CD4-positive, alpha-beta T cell treated with Interleukin-2 at 100 ng/mL for 4 hours (primary cell): ENCODE measurements at places on chromosomes 4 and X.
A peak's percentile ranks its signal among the peaks of the same experiment; 100 is the strongest.

GRCh38 chr4:124515591-124515990, 196.9 kb downstream of the ANKRD50 start:
- DNase-seq = no peak

GRCh38 chr4:188147176-188147575, 7.9 kb downstream of the TRIML1 start:
- no peak for DNase-seq

DNA sequence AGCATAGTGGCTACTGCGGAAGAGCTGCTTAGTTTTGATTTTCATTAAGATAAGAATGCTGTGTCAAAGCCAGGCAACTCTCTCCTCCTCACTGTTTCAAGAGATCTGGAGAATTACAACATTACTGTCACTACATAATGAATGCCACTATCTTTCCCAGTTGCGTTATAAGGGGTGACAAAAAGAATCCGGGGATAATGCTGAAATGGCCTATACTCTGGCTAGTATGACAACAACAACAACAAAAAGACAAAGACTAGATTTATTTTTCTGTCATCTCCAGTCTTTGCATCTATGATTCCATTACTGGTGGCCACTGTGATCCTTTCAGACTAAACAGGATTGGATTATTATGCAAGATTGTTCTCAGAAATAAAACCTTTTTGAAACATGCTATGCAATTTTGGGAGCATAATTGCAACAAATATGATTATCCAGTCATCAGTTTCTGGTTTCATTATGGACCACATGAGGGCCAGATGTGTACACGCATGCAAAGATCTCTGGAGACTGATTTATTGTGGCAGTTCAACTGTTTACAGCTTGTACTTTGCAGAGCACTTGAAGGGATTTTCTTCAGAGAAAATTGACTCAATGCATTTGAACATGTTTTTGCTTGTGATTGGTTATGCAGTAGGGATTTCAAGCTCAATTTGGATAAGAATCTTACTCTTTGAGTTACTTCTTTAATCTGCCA, 31.1 kb upstream of the SPANXB1 start:
- no peak for DNase-seq

- DNase-seq = no peak
These were observed 46.0 kb upstream of the MAN2B2 start for GRCh38 chr4:6529021-6529420.

DNA sequence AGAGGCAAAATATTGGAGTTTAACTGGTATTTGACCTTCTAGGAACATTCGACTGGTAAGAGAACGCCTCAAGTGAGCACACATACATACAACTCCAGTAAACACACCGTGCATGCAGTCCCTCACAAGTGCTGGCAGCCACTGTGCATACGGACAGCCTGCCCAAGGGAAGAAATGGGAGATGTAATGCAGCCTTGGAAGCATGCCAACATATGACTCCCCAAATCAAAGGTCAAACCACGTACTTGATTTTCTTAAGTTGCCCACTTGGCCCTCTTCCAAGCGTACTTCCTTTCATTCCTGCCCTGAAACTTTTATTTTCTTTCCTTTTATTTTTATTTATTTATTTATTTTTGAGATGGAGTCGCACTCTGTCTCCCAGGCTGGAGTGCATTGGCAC, 206.6 kb downstream of the SPRY1 start:
- DNase-seq = no peak

- no peak for DNase-seq
These were observed 15.3 kb downstream of the KDR start for GRCh38 chr4:55110131-55110530.

DNA sequence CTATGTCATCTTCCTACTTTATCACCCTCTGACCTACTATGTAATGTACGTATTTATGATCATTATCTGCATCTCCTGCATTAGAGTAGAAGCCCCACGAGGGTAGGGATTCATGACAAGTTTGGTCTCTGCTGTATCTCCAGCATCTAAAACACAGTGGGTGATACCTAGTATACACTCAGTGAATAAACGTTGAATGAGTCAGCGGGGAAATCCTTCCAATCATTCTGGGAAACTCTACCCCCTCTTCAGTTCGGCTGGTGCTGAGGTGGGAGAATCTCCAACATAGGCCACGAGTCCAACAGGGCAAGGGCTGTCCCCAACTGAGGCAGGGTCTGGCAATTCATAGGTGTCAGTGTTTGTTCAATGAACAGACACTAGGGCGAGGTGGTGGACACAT, 74.4 kb upstream of the EFNB1 start:
- no peak for DNase-seq

- DNase-seq = no peak
These were observed 3.3 kb downstream of the COQ2 start for GRCh38 chr4:83281307-83281706.

DNA sequence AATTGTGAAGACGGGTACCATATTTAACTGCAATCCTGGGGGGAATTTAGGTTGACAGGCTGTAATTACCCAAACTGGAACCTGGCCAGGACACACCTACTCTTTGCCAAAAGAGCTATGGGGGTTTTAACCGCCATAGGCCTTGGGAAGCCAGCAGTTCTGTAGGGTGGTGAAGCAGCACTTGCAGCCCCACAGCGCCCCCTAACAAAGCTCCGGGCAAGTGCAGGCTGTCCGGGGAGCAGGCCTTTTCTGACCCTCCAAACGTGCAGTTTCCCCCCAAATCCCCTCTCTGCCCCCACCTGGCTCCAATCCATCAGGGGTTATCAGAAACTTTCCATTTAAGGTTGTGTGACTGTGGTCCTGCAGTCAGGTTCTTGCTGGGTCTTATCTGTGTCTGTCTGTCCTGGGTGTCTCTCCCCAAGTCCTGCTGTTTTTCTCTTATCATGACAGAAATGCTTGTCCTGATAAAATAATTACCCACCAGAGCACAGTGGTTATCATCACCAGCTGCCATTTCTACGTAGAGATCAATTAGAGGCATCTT, 350.9 kb downstream of the MID1IP1 start:
- DNase-seq = peak; percentile 6

GRCh38 chr4:132504438-132504837, 644.7 kb upstream of the PCDH10 start:
- DNase-seq = no peak

- no peak for DNase-seq
These were observed 10.9 kb downstream of the GPAT3 start for GRCh38 chr4:83546786-83547185.

- no peak for DNase-seq
These were observed 6.4 kb upstream of the UBA1 start for GRCh38 chrX:47187106-47187677.

DNA sequence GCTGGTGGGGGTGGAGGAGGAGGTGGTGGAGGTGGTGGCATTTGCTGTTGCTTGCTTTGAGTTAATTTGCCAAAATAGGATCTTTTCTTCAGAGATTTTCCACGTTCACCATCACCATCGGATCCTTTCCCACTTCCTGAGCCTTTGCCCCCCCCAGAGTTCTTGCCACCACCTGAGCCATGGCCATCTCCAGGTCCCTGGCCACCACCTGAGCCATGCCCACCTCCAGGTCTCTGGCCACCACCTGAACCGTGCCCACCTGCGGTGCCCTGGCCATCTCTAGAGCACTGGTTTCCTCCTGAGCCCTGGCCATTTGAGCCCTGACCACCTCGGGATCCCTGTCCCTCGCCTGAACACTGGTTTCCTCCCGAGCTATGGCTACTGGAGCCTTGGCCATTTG, 1.9 kb downstream of the IRS4 start:
- no peak for DNase-seq

DNA sequence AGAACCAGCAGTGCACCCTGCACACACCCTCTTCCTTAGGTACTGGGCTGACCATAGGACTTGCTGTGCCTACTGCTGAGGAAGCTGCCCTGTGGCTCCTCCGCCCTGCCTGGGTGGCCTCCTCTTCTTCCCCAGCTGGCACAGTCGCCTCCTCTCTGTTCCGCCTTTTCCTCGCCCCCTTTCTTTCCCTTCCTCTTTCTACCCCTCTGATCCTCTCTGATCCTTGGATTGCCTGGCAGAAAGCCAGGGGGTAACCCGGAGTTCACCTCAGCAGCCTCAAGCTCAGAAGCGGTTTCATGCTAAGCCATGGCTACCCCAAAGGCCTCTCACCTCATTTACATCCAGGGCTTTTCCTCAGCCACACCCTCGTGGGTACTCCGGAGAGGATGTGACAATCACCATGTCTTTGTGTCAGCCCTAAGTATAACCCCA, 136.2 kb downstream of the SMIM20 start:
- DNase-seq = no peak

DNA sequence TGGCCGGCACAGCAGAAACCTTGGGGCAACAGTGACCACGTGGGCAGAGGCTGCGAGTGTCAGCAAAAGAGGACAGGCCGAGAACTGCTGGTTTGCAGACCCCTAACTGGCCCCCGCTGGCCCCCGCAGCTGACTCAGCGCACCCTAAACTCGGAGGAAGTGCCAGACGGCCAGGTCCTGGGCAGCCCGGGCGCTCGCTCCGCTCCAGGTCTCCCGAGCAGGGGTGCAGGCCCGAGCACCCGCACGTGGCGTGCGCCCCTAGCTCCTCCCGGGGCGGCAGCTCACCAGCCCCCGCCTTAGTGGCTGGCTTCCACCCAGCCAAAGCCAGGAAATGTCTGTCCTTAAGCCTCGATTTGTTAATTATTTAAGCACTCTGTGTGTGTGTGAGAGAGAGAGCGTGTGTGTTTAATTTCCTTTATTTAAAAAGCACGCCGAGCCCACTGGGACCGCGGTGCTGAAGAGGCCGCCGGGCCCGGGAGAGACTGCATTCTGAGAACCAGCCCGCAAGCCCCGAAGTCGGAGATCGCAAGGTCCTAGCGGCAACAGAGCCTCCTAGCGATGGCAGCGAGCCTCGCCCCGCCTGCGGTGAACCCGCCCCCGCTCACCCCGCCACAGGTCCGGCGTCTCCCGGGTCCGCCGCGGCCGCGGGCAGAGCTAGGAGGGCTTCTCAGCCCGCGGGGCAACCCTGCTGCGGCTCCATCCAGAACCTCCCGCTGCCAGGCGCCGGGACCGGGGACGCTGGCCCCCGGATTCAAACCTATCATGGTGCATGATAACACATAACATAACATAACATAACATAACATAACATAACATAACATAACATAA, 45.9 kb upstream of the CDKN2AIP start:
- DNase-seq = peak; percentile 62

DNA sequence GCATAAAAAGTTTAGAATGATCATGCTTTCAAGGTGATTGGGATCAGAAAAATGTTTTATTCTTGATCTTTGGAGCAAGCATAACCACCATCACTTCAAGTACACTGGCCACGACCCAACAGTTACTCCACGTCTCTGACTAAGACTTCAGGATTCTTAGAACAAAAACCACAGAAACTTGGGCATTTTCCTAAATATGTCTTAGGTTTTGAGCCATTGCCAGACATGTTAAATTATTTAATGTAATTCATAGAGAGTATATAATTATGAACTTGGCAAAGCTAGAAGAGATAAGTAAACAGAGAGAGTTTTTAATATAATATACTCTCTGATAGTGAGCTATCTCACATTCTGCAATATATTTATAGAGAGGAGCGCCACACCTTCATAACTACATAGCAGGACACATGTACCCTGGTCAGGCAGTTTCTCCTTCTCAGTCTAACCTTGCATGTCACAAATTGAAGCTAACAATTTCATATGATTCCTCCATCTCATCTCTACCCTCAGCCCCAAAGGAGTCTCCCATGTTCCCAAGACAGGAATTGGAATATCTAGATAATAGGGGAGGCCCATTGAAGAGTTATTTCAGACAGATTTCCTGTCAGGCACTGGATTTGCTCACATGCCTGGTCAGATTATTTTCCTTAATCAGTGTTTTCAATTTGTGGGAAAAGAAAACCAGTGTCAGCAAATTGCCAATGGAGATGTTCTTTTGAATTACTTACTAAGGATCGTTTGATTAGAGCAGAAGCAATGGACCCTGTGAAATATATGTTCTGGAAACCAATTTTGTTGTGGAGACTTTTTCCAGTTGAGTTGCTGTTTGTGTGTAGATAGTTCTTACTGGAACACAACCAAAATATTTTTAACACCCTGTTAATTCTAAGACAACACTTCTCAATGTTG, 61.7 kb upstream of the GUCY1A1 start:
- no peak for DNase-seq

GRCh38 chr4:106628586-106629267, 260.1 kb upstream of the GIMD1 start:
- DNase-seq = no peak

DNA sequence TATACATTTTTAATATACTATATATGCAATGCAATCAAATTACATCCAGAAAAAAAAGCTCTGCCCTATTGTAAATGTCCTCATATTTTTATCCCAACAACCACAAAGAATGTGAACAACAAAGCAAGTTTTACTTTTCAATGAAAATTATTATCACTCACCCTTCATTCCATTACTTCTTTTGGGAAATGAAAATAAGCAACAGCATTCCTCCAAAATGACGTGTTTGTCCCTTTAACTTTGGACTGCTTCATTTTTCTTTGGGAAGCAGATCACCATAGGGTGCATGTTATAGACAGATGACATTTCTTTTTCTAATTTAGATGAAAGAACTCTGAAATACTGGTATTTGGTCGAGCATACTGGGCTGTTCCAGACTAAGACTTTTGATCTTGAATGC, 667.1 kb upstream of the BOD1L1 start:
- no peak for DNase-seq

DNA sequence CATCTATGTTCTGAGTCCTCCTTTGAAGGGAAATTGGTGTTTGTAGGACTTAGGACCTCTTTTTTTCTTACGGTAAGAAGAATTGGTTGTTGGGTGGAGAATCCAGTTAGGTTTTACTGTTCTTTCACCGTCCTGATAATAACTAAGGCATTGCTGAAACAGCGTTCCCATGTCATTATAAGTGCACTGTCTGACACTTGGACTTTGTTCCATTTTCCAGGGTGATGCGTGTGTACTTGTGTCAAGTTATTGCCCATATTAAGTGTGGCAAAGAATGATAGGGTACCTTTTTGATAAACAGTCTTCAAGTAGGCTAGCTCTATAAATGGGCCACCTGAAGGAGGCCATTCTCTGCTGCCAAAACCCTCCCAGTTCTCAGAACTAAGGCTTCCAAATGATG, 119.7 kb downstream of the AASDH start:
- DNase-seq = no peak

- DNase-seq = no peak
These were observed 22.6 kb upstream of the STBD1 start for GRCh38 chr4:76283900-76284299.

DNA sequence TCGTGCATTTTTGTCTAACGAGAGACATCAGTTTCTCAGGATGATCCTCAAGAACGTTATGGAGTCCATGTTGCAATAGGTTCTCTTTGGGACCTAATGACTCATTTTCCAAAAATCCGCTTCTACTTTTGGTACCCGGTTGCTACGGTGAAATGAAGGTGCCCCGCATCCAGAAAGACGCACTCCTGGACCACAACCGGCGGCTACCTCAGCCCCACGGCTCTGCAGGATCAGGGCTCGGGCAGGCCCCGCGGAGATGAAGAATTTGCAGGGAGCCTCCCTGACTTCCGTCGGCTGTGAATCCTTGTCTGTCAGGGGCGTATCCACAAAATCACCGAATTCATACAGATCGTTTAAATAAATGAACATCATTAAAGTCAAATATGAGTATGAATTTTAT, 15.6 kb downstream of the GTPBP6 start:
- no peak for DNase-seq

DNA sequence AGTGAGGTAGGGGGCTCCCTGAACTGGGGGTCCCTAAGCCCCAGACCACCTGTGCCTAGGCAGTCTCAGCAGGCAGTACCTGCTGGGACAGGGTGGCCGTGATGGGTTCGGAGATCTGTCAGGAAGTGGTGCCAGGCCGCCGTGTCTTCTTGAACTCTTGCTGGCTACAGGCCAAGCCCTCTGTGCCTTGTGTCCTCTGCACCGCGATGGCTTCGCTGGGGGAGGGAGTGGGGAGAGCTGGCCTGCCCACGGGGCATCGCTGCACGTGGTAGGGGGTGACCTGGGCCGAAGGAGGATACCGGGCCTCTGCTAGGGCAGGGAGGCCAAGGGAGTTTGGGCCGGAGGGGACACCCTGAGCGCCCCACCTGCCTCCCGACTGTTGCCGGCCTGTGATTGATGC, 96.7 kb upstream of the NKX1-1 start:
- no peak for DNase-seq
